NCI-H1436 treated with DMSO at 0.1 percent for 48 hours (cell line): ENCODE measurements at places on chromosomes 13 and 19.

GRCh38 chr19:5321851-5322681 lies 18.5 kb downstream of the PTPRS start:
- no peak for DNase-seq

DNA sequence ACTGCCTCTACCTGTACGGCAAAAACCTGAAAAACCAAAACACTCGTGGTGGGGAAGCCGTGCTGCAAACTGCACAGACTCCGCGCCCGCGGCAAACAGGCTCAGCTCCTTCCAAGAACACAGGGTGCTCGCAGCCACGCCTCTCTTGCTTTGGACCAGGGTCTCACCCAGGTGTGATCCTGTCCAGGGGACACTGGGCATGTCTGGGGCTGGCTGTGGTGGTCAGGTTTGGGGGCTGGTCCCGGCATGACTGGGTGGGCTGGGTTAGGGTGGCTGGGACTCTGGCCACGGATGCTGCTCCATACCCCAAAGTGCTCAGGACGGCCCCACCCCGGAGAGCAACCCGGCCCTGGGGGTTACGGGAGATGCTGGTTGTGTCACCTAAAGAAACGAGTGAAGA lies 13.9 kb downstream of the GPX4 start:
- DNase-seq: no peak

GRCh38 chr13:100115693-100116254 lies 26.9 kb downstream of the PCCA start:
- DNase-seq: no peak

DNA sequence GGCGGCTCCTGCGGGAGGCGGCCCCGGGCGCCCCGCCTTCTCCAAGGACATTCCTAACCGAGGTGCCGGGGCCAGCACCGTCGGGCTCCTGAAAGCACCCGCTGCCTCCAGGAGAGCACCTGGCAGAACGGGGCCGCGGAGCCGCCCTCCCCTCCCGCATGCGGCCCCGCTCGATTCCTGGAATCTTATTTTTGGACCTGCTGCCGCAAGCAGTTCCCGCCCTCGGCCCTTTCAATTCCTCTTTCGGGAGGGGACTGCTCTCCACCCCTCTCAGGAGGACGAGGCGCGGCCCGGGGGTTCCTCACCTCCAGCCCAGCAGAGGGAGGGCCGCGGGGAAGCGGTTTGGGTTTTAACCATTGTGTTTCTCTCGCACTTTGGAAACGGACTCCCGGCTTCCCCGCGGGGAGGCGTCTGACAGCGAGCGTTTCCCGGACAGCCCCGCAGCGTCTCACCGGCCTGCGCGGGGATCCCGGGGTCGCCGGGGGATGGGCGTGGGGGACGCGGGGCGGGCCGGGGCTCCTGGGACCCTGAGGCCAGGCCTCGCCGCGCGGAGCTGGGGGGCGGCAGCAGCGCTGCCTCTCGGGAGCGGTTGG lies 849 bp downstream of the GAS6 start:
- DNase-seq: no peak

GRCh38 chr13:28329395-28330158 lies 165.4 kb downstream of the FLT1 start:
- no peak for DNase-seq

DNA sequence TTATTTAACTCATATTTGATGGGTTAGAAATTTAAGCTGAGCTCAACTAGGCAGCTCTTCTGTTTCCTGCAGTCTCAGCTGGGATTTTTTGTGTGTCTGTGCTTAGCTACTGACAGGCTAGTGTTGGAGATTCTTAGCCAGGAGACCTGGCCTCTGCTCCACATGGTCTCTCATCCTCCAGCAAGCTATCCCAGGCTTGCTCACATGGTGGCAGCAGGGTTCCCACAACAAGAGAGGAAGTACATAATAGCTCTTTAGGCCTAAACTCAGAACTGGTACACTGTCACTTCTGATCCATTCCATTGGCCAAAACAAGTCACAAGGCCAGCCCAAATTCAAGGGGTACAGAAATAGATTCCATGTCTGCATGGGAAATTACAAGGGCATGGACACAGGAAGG lies 406.2 kb downstream of the SUCLA2 start:
- no peak for DNase-seq

DNA sequence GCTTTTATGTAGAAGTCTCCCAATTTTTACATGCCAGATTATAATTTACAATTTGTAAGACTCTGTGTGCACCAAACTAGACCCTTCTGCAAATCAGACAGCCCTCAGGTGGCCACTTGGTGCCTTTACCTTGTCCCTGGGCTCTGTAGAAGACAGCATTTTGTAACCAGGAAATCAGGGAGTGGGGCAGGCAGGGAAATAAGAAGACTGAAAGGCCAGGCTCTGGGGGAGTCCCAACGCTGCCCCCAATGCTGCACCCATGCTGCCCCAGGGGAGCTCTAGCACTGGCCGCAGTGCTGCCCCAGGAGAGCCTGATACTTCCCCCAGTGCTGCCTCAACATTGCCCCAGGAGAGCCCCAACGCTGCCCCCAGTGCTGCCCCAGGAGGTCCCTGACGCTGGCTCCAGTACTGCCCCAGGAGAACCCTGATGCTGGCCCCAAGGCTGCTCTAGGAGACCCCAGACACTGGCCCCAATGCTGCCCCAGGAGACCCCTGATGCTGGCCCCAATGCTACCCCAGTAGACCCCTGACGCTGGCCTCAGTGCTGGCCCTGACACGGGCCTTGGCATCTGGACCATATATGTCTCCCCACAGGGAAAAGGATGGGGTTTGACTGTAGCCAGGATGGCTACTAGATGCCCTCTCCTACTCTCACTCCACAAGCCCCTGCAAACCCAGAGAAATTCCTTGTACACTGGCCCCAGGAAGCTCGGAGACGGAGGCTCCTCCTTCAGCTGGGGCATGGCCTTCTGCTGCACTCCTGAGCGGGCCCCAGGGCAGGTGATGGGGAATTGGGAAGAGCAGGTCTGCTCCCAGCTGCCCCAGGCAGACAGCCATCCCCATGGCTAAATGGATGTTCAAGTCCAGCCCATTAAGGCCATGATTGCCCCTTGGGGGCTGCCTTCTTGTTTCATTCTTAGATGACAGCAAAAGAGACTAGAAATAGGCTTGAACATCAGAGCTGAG lies 23.6 kb downstream of the VSTM2B start:
- DNase-seq: no peak

DNA sequence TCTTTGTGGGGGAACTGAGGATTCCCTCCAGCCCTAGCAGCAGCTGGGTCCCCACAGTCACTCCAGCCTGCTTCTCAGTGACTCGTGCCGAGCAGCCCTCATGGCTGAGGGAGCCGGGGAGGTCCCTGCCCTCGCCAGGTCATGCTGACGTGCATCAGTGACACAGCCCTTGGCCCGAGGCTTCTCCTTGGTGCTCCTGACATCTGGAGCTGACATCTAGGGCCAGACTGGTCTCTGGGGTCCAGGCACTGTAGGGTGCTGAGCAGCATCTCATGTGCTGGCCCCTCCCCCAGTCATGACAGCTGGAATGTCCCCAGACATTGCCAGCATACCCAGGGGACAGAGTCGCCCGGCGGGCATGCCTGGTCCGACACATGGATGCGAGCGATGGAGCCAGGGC lies 14.4 kb downstream of the COMP start:
- no peak for DNase-seq
